ENCODE measurements at places on chromosomes 13 and 19.

- no peak for DNase-seq
Measured at GRCh38 chr13:46535002-46535401, 18.0 kb upstream of the LRCH1 start.

GRCh38 chr13:31311921-31312320 is 112.1 kb downstream of the B3GLCT start:
- DNase-seq, result no peak

DNA sequence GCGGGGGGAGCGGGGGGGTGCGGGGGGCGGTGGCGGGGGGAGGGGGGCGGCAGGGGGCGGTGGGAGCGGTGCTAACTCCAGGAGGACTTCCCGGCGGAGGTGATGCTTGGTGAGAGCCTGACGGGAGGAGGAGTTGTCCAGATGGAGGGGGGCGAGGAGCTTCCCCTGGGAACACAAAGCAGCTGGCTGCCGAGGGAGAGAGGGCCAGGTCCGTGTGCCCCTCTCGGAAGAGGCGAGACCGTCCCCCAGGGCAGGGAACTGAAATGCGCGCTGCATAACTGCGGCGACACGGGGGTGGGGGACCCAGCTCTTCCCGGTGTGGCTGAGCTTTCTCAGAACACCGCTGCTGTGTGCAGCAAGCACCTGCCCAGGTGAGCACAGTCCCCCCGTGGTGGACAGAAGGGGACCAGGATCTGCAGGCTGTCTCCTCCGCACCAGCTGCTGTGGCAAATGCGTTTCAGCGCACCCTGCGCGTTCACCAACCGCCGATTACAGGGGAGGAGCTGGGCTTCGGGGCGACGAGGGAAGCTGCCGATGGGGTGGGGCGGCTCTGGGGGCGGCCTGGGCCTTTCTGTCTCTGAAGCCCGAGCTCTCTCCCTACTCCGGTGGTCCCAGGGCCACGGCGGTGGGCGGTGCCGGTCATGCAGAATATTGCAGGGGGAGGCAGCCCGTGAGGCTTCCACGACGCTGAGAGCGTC is 54.7 kb upstream of the F7 start:
- DNase-seq, result no peak

DNA sequence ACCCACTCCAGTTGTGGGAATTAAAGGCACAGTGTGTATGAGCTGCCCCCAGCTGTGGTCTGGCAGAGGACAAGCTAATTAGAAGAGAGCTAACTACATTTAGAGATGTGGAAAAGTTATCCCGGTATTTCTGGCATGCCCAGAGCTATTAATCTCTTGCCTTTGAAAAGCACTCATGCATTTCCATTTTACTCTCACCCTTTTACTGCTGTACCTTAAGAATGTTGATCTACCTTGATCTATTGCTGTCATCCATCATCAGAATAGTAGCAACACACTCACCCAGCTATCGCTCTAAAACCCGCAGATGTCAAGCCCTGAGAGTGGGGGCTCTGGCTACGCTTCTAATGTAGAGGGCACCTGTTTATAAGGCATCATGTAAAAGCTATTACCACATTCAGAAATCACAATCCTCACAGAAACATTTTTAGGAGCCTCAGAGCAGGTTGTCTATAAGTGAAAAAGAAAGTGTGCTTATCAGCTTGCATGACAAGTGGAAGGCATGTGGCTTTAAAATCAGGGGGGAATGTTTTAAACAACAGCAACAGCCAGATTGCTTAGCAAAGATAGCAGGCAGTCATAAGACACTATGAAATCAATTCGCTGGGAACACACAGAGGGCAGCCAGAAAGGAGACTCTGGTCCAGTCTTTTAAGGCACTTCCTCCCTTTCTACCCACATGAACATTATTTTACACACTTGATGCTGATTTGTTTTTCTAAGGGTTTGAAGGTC is 224.2 kb upstream of the IRS2 start:
- no peak for DNase-seq

GRCh38 chr19:16915135-16915534 is 26.3 kb downstream of the F2RL3 start:
- DNase-seq, result no peak
